ENCODE measurements at places on chromosomes 13 and 19. TPM values are rescaled to one million over a fixed set of nuclear protein-coding genes. Genes with fewer than 3 reads are reported as not detected.
A peak's percentile ranks its signal among the peaks of the same experiment; 100 is the strongest.

Gene CGB3
- not detected for total RNA-seq

- no peak for DNase-seq
These were observed 9.2 kb upstream of the RASL11A start for GRCh38 chr13:27261396-27261795.

- DNase-seq, result no peak
These were observed 92.6 kb downstream of the MIPEP start for GRCh38 chr13:23796551-23796950.

DNA sequence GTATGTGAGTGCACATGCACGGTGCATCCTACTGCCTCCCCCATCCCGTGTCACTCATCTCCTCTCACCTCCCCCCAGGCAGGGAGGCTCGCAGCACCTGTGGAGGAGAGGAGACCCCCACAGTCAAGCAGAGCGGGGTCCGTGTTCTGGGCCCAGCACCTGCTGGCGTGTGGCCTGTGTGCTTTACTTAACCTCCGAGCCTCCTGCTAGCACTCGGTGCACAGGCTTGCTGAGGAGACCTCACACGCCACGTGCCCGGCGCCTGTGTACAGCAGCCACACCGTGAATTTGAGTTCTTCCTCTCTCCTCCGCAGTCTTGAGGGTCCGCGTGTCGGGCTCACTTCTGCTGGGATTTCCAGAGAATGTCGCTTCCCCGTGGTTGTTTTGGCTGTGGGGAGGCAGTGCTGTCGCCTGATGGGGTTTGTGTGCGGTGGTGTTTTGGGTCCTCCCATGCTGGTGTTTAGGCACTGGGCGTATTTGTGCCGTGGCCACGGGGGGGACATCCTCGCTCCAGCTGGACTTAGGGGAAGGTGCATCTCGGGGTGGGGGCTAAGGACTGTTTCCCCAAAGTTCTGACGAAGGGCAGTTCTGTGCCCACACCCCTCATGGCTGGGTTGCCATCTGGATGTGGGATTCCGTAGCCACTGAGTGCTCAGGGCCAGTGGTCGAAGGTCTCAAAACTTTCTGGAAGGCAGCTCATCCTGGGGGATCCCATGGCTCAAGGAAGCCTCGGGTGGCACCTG is 34.8 kb upstream of the TMEM255B start:
- no peak for DNase-seq

DNA sequence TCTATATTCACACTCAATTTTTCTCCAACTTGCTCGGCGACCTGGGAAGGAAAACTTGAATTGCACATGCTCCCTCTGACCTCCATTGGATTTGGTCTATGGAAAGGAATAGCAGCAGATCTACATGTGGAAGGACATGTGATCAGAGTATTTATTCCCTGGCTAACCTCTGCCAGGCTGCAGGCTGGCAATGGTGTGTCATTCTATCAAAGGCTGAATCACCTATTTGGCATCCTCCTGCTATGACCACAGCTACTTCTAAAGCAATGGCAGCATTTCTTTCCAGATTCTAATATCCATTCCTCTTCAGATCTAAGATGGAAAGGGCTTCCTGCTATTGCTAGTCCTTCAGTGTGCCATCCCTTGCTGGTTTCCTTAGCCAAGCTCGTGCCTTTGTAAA is 144.3 kb upstream of the FREM2 start:
- DNase-seq, result no peak

GRCh38 chr13:44605275-44605674 is 29.1 kb upstream of the TSC22D1 start:
- no peak for DNase-seq

GRCh38 chr13:98157188-98157587 is 14.3 kb downstream of the FARP1 start:
- DNase-seq, result no peak

Gene NKG7
- total RNA-seq, result not detected

Gene PGLYRP1
- not detected for total RNA-seq

- DNase-seq, result peak; percentile 100
These were observed at the start of gene DYRK1B for GRCh38 chr19:39833464-39834286. TSS of gene DYRK1B (minus strand) at chr19:39834162. CDS start at chr19:39831867, 2,295 bp downstream.

DNA sequence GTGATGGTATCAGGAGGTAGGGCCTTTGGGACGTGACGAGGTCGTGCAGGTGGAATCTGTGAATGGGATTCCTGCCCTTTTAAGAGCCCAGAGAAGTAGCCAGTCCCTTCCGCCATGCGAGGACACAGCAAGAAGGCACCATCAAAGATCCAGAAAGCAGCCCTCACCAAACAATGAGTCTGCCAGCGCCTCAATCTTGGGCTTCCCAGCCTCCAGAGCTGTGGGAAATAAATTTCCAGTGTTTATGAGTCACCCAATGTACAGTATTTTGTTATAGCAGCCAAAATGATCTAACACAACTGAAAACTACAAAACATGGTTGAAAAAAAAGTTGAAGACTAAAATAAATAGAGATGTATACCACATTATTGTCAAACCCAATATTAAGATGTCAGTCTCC is 16.9 kb upstream of the LAMP1 start:
- no peak for DNase-seq

- no peak for DNase-seq
These were observed 20.5 kb downstream of the CEACAM4 start for GRCh38 chr19:41606215-41606837.

Gene PALM3
- not detected for total RNA-seq

DNA sequence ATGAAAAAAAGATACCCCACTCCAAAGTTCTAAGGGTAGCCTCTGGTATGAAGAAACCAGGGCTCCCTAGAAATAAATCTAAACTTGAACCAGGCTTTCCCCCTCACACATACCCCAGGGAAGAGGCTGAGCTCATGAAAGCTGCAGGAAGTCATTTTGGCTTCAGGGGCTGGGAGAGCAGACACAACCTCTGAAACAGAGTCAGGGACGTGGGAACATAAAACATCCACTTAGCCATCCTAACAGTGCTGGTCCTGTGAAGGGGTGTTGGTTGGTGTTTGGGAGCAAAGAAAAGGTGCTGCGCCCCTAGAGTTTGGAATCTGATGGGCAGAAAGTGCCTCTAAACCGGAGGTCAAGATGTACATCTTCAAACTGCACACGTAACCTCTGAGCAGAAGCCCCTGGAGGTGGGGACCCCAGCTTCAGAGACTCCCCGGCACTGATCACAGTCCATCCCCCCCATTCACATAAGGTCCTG is 15.8 kb downstream of the RAB3D start:
- no peak for DNase-seq

DNA sequence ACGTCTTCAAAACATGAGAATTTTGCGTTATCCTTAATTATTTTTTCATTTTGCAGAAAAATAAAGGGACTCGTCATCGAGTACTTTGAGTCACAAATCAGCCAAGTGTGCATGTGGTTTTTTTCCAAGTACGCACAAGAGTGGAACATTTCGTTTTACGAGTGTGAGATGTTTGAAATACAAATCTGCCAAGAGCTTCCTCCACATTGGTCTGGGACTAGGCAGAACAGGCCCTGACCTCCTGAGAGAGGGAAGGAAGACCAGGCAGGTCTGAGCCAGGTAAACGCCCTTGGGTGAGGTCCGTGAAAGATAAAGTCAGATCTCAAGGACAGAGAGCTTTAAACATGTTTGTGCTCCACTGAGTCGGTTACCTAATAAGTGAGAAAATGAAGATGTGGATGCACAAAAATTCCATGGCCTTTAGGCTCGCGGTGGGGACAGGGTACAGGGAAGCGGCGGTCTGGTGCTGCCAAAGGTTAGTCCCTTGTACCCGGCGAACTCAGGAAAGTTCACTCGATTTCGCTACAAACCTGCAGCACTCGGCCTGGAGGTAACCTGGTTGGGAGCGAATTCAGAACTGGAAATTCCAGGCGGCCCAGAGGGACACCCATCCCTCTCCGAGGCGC is 473 bp upstream of the ITM2B start:
- DNase-seq, result peak; percentile 82

- peak; percentile 83 for DNase-seq
These were observed 6.1 kb downstream of the BEST2 start for GRCh38 chr19:12757544-12758274.

DNA sequence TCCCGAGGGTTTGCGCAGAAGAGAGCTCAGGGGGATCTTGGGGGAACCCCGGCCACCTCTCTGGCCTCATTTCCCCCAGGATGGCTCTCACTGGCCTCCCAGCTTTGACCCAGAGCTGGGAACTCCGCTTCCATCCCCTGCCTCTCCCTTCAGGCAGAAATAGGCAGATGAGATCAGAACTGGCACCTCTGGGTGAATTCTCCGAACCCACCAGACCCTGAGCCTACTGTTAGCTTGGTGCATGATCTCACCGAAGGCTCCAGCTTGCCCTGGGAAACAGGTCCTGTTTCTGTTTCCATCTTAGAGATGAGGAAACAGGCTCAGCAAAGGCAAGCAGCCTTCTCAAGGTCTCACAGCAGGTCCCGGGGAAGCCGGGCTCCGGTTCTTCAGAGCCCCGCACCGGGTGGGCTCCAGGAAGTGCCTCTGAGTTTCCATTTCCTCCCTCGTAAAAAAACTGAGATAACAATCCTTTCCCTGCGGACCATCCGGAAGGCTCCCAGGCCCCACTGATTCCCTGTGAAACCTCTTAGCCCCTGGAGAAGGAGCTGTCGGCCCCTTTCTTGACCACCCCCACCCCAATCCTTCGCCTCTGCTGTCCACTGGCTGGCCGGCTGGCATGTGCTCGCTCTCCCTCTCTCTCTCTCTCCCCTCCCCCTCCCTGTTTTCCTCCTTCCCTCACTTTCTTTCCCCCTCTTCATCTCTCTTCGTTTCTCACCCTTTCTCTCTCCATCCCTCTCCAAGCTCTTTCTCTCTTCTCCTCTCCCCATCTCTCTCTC is 2.1 kb downstream of the NECTIN2 start:
- peak; percentile 73 for DNase-seq

DNA sequence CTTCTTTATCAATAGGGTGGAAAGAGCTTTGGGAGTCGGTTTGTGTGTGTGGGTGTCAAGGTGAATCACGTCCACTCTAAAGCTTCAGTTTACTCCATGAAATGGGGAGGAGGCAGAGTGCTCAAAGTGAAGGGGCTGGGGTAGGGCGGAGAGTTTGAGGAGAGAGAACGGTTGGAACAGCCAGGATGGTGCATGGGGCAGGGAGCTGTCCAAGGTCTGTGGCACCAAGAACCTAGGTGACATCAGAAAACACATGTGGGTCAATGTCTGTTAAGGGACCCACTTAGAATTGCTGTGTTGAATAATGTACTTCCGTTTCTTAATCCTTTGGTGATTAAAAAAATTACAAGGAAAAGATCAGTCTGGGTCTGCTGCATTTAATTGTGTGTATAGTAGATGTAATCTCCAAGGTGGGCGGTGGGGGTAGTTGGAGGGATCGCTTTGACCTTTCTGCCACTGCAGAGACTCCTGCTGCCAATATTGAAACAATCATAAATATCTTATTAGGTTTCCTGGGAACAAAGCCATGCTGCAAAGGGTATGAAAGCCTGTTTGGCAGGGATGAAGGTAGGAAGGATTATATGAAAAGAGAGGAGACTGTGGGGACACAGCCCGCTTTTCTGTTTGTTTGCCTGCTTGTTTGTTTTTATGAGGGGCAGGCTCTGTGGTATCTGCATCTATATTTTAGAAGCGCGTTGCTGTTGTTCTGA is 122.3 kb downstream of the ATP8A2 start:
- DNase-seq, result no peak

DNA sequence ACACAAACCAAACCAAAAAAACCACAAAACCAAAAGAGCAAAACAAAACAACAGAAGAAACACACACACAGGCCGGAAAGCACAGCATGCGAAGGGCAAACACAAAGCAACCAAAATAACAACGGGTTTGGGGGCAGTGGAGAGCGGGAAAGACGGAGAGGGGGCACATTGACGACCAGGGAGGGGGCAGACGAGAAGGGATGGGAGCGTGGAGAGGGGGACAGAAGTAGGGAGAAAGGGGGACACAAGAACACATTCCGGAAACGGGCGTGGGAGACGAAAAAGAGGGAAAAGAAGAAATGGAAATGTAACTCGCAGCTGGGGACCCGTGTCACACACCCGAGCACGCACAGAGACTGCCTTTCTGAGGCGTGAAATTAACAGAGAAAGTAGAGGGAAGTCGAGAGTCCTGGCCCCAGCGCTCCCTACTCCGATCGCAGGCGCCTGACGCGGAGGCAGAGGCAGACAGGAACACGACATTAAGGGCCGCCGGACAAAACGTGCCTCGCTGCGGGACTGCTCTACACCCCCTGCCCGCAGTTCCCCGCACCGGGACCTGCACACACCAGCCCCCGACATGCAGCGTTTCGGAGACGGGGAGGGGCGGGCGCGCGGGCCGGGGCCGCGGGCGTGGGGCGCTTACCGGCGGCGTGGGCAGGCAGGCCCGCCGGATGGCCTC is 652 bp downstream of the POU4F1 start:
- DNase-seq, result no peak

DNA sequence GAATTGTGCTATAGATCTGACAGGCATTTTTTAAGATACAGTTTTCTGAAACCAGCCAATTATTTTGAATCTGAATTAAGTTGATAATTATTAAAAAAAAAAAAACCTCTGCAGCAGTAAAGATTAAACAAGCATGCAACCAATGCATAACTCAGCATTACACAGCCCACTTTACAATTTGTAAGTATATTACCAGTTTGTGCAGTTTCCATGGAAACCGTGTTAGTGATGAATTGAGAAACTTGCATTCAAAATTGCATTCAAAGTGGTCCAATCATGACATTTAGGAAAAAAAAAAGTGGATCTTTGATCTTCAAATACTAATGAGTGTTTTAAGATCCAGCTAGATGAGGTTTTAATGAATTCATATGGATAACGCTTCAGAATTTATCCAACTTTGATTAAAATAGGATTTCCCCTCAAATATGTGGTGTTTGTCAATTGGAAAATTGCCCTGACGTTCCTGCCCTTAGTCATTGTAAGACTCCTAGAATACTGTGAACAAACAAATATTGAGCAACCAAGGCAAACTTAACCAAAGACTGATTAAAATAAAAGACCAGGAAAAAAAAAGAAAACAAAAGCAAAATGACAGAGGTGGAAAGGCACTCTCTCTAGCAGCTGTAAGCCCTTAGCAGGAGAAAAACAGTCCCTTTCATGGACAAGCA is 314.8 kb upstream of the MAB21L1 start:
- DNase-seq, result no peak

Gene UNC13A
- not detected for total RNA-seq

DNA sequence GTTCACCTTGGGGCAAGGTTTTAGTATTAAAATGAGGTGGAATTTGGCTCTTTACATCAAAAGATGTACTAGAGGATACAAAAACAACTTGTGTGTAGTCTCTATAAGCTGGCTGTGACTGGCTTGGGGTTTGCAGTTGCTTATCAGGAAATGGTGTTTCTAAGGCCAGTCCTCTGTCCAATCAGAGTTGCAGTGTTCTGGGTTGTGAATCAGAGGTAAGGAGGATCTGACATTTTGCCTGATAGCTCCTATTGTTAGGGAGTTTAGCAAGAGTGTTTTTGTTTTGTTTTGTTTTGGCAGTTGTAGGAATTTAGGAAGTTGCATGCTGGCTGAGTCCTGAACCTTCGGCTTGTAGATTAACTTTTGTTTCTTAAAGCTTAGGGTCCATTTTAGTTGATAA is 20.1 kb upstream of the ESD start:
- DNase-seq, result no peak

Gene RGL3
- total RNA-seq, result 4.3 TPM

Gene DACH1
- 6.3 TPM for total RNA-seq

DNA sequence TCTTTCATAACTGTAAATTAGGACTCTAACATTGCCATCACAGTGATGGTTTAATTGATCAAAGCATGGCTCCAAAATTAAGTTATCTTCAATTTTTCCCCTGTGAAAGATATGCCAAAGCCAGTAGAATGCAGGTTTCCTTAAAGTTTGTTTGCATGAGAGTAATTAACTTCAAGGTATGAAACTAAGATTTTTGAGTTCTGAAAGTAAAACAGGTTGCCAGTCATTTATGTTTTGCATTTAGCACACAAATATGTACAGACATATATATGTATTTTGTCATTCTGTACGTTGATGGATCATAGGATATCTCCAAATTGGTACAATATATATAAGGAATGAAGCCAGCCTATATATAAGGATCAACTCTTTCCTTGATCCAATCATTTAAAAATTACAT is 23.6 kb upstream of the NDFIP2 start:
- no peak for DNase-seq
